ENCODE measurements at places on chromosomes 2 and 18.

GRCh38 chr2:157261199-157261782 is 3.8 kb downstream of the GALNT5 start:
- DNase-seq, result no peak

DNA sequence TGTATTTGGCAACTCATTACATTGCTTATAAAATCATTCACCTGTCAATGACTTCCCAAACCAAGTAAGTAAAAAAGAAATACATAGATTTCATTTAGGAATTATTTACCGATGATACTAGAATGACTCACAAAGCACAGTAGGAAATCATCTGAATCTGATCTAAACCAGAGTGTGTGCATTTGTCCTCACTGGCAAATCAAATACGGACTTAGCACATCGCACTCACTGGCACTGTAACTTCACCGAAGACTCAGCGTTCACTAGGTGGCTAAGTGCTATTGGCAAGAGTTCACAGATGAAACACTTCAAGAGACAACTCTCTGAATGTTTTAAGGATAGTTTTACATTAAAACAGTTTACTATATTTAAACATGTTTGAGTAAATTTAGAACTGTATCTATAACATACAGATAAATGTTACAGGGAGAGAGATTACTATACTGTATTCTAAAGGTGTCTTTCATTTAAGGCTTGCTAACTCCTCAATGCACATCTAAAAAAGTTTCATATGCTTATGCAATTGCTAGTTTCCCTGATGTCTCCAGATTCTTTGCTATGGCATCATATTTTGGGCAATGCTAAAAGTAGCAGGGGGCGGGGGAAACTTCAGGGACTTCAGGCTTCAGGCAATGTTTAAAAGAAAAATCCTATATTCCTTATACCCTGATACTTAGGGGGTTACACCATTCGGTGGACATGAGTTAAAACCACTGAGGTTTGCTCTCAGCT is 48.8 kb downstream of the STK39 start:
- no peak for DNase-seq

- DNase-seq, result no peak
Measured at GRCh38 chr2:67213677-67214402, 183.3 kb upstream of the ETAA1 start.

GRCh38 chr2:14423145-14423906 is 209.2 kb upstream of the LRATD1 start:
- no peak for DNase-seq

GRCh38 chr18:57352761-57353136 is 392 bp downstream of the ST8SIA3 start:
- no peak for DNase-seq

- no peak for DNase-seq
Measured at GRCh38 chr18:60358516-60358915, 14.1 kb downstream of the MC4R start.

DNA sequence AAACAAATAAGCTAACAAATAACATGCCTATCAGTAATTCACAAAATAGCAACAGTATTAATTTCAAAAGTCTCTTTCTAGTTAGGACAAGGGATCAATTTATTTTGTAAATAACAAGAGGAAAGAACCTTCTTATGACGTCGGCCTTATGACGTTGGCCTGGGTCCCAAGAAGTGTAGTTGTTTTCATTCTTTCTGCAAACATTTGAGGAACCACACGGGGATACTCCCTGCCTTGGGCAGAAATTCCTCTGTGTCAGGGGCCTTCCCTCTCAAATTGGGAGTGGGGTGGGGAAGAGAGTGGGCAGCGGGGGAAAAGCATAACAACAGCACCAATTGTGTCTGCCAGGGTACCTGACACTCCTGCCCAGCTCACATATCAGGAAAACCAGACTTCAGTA is 1.3 kb downstream of the CCDC68 start:
- DNase-seq, result no peak

GRCh38 chr2:240210198-240210965 is 69.9 kb upstream of the OTOS start:
- no peak for DNase-seq

DNA sequence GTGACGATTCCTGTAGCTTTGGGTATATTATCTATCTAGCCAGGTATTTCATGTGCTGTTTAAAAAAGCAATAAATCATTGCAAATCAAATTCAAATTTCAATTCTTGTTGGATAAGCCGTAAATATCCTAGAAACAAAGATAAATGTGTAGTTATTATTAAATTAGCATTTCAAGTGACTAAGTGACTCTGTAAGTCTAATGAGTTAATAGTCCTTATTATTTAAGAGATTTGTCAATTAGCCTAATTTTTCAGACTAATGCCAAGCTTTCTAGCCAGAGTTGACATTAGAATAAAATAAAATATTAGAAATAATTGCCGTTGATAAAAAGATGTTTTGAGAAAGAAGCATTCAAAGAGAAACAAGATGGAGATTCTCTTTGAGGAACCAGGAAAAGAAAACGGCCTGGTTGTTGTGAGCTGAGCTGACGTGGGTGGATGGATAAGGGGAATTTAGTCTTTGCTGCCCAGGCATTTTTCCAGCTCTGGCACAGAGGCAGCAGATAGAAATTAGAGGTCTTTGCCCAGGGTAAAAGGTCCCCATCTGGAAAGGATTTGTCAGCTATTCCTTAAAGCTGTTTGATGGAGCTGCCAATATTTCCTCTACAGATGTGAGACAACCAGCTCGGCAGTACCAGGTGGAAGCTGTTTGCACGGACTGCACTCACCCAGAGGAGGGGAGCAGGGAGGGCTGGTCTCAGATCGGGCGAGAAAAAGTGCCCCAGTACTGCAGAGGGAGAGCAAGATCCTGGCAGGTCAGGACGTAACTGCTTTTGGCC is 117.3 kb upstream of the SEC11C start:
- DNase-seq, result no peak

DNA sequence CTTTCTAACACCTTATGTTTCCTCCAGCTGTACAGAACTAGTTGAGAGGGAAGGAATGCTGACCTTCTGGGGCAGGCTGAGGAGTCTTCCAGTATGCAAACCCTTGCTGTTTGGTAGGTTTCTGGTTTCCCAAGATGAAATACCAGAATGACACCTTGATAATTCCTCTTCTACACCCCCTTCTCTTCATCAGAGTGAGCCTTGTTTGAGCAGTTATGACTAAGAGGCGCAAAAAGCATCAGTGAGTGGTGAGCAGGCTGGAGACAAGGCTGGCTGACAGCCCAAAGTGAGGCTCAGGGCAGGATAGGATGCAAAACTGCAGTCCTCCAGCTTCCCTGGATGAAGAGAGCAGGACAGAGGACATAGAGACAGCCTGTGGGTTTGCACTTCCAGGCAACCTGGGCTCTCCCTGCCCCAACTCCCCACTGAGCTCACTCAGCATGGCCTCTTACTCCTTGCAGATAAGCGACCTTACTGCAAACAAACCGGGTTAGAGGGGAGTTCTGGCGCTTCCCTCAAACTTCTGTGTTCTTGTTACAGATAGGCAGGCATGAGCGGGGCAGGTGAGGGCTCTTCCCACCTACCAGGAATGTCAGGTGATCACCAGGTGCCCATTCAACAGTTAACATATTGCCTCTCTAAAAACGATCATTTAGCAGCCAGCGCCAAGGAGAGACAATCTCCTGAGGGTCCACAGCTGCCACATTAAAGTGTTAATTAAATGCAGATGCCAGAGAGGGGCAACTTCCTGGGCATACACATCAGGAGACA is 5.4 kb downstream of the MPPE1 start:
- no peak for DNase-seq

GRCh38 chr2:157173740-157174184 is 83.7 kb upstream of the GALNT5 start:
- DNase-seq, result no peak

GRCh38 chr18:44748582-44748981 is 67.9 kb downstream of the SETBP1 start:
- no peak for DNase-seq

DNA sequence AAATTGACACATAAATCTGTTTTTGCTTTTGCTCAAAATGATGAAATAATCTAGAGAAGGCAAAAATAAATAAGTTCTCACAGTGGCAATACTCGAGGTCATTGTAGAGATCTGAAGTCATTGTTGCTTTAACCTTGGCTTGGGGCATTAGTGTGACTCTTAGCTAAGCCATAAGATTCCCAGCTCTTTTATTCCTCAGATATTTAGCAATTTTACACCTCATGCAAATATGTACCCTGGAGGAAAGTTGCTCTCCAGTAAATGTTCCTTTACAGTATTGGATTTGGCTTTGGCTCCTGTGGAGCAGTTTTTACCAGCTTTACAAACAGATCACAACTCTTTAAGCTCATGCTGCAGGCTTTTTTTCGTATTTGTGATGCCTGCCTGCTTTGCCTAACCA is 134.2 kb upstream of the NABP1 start:
- no peak for DNase-seq

DNA sequence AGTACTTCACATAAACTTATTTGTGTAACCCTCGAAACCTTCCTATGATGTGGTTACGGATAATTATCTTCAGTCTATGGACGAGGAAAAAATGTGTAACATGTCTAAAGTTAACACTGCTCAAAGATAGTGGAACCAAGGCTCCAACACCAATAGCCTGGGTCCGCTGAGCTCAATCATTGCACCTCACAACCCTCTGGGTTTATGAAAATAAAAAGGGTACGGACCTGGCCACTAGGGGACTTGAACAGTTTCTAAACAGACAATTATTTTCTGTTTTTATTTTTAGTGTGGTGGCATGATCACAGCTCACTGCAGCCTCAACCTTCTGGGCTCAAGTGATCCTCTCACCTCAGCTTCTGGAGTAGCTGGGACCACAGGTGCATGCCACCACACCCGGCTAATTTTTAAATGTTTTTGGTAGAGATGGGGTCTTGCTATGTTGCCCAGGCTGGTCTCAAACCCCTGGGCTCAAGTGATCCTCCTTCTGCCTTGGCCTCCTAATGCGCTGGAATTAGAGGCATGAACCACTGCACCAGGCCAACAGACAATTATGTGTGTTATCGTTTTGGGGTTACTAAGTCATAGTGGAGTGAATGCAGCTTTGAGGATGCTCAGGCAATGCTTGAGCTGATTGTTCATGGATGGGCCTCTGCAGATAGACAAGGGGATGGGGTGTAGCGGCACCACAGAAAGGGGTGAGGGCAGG is 10.1 kb downstream of the CASP8 start:
- DNase-seq, result no peak
